ENCODE measurements at places on chromosomes 12 and 14.

GRCh38 chr12:104182144-104182543 lies 33.4 kb upstream of the TXNRD1 start:
- no peak for DNase-seq

GRCh38 chr14:76163668-76164363 lies 12.1 kb downstream of the GPATCH2L start:
- no peak for DNase-seq

DNA sequence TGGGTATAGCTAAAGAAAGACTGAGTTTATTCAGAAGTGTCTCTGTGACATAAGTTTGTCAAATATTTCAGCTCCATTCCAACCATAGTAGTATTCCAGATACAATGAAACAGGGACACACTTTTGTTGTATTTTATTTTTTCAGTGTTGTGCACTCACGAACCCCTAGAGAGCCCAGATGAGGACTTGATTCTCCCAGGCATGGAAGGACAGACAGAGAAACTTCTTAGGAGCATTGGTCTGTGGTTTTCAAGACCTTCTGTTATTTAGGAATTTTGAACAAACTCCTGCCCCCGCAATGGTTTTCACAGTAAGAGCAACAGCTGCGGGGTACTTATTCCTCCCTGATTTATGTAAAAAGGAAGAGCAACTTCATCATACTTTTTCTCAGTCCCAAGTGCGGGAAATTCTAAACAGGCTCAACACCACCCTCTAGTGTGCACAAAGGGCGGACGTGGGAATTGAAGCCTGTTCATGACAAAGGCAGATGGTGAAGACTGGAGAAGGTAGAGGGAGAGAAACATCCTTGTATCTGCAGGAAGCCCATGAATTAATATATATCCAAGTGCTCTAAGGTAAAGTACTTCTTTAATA lies 147.6 kb downstream of the PAH start:
- DNase-seq = no peak

DNA sequence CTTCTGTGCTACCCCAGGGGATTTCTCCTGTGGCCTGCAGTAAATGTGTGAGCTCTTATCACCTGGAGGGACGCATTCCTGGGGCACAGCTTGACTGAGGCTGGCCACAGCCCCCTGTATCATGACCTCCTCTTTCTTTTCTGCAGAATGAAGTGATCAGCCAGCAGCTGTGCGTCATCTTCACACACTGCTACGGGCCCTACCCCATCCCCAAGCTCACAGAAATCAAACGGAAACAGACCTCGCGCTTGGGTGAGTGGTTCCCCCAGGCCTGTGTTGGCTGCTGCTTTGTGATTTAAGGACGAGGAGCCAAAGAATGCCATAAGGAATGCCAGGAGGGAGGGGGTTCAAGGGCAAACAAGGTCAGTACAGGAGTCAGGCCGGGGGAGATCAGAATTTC lies 50.5 kb upstream of the PWP1 start:
- DNase-seq = no peak

- DNase-seq = no peak
Observed at GRCh38 chr14:49294621-49295148, 291.5 kb downstream of the RPS29 start.

- no peak for DNase-seq
Observed at GRCh38 chr12:80598004-80598606, 109.3 kb upstream of the MYF6 start.

GRCh38 chr14:105092171-105093037 lies 27.2 kb upstream of the GPR132 start:
- no peak for DNase-seq

- peak; percentile 68 for DNase-seq
Observed at GRCh38 chr12:14769466-14769968, 33.8 kb downstream of the WBP11 start.

GRCh38 chr12:14384783-14385638 lies 19.5 kb downstream of the ATF7IP start:
- peak; percentile 75 for DNase-seq

DNA sequence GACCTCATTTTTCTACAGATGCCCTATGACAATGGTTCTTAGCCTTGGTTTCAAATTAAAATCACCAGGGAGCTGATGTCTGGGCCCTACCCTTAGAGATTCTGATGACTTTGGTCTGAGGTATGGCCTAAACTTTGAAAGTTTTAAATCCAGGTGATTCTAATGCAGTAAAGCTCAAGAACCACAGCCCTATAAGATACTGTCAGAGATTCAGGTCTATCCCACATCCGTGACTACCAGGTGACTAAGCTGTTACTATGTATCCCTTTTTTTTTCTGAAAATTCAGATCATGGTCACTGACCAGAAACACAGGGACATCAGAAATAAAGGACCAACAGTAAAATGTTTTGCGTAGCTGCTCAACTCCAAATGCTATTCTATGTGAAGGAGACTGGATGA lies 148.8 kb upstream of the BMP4 start:
- DNase-seq = no peak

GRCh38 chr12:112035219-112035785 lies 22.1 kb downstream of the ERP29 start:
- DNase-seq = no peak

- DNase-seq = no peak
Observed at GRCh38 chr12:125245581-125246557, 180.6 kb downstream of the AACS start.

DNA sequence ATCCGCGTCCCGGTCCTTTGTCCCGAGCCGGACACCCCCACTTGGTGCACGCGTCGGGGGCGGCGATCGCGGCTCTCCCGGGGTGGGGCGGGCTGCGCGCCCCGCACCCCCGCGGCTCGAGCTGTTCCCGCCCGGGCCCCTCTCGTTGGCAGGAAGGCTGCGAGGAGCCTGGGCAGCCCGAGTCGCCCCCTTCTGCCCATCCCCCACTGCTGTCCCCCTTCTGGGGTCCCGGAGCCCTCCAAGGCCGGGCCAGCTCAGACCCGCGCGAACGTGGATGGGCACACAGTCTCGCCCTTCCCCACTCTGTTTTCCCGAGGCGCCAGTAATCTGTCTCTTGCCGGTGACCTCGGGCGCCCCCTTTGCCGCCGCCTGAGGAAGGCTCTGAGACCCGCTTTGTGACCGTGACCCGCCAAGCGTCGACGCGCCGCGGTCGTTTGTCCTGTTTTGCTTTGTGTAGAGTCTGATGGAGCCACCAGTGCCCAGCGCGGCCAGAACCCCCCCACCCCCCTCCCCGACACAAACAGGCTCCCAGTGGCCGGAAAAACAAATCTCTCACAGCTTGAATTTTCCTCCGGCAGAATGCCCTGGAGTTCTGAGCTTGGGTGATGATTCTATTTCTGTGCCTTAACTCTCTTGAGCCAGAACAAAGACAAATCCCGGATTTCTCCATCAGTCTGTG lies 610 bp downstream of the C14orf132 start:
- no peak for DNase-seq

GRCh38 chr14:65229748-65230728 lies 127.7 kb upstream of the MAX start:
- DNase-seq = no peak

DNA sequence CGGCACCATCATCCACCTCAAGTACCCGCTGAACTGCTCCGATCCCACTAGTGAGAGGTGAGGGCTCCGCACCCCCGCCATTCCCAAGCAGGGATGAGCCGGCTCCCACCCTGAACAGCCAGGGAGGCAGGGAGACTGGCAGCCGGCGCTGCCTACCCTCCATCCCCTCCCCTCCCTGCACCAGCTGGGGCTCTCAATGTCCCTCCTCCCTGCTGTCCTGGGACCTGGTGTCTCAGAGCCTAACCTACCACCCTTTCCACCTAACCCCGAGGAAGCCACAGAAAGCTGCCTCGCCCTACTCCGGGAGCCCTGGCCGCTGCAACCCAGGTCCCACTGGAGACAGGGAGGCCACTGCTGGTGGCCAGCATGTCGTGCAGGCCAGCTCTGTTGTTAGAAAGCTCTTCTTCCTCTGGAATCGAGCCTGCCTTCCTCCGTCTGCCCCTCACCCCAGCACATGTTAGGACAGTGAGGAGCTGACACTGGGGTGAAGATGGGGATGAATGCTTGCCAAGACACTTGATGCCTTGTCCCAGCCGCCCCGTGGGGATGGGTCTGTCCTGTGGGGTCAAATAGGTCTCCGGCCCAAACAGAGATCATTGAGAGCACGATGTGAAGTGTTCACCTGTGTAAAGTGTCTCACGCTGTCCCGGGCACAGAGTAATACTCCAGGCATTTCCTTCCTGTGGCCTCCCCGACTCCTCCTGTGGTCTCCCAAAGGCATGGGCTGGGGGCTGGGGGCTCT lies 1.1 kb downstream of the PTPN6 start:
- peak; percentile 59 for DNase-seq

DNA sequence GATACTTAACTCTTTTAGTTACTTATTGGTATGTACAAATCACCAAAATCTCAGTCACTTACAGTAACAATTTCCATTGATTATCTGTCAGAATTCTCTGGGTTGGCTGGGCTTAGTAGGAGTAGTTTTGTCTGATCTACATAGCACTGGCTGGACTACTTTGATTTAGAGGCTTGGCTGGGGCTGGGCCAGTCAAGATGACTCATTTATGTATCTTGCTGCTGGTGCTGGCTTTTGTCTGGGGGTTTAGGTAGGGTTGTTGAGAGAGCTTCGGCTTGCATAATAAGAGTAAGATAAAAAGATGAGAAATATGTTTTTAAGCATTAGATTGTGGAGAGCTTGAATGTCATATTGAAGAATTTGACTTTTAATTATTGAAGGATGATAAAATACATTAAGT lies 1093.7 kb downstream of the SLC6A15 start:
- no peak for DNase-seq

DNA sequence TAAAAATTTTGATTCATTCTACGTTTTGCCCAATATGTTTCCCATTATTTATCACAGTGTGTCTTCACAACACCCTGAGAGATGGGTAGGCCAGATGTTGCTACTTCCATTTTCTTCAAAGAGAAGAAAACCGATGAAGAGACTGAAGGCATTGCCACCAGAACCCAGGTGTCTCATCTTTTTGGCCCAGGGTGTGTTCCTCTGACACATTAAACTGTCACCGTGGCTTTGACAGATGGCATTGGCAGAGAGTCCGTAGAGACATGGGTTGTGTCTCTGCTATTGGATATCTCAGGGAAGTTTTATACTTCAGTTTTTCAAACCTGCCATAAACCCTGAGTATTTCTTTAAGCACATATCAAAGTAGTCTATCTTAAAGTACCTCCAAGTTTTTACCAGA lies 11.3 kb upstream of the NUDT4 start:
- no peak for DNase-seq

- DNase-seq = no peak
Observed at GRCh38 chr12:121334513-121335343, 17.5 kb downstream of the ANAPC5 start.

DNA sequence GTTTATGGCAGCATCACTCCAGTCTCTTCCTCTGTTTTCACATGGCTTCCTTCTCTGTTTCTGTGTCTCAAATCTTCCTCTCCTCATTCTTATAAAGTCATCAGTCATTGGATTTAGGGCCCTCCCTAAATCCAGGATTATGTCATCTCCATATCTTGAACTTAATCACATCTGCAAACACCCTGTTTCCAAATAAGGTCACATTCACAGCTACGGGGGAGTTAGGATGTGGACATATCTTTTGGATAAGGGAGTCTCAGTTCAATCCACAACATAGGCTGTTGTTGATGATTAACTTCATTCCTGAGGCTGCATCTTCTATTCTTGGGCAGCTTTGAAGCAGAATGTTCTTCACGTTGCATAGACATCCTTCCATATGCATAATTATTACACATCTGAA lies 40.3 kb upstream of the NTF3 start:
- no peak for DNase-seq

DNA sequence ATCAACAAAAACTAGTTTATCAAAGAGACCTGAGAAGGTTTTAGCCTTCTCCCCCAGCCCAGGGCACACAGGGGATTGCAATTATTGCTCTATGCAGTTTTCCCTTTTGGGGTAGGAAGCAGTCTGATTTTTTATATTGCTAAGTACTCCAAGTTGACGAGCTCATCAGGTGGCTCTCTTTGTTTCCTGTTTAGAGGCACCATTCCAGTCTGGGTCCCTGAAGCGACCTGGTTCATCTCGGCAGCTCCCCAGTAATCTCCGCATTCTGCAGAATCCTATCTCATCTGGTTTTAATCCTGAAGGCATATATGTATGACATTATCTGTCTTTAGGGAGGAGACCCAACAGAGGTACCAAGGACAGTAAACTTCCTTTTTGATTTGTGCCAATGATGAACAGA lies 56.3 kb downstream of the BHLHE41 start:
- no peak for DNase-seq

- no peak for DNase-seq
Observed at GRCh38 chr12:78697817-78698415, 166.7 kb upstream of the SYT1 start.

DNA sequence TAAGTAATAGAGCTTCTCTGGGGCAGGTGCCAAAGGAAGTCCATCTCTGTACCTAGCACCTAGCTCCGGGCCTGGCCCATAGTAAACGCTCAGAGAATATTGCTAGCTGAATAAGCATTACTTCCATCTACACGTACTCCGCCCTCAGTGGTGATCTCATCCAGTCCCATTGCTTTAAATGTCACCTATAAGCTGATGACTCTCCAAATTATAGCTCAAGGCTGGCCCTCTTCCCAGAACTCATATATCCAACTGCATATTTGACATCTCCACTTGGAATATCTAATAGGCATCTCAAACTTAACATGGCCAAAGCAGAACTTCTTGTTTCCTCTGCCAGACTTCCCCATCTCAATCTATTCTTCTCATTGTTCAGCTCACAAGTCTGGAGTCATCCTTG lies 6.9 kb upstream of the DYNLL1 start:
- no peak for DNase-seq

DNA sequence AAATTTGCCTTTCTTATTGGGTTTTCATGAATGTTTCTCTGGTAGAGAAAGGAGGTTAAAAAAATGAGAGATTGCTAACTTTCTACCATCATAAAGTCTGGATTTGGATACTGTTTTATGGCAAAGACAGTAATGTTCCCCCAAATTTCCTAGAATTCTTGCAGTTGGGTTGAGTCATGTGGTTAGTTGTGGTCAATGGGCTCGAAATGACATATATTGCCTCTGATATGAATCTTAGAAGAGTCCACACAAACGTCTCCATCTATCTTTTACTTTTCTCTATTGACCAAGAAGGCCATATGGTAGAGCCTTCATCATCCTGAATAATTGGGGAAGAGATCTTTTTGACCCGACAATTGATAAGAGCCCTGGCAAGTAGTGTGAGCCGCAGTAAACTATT lies 119.5 kb upstream of the PMCH start:
- DNase-seq = no peak

DNA sequence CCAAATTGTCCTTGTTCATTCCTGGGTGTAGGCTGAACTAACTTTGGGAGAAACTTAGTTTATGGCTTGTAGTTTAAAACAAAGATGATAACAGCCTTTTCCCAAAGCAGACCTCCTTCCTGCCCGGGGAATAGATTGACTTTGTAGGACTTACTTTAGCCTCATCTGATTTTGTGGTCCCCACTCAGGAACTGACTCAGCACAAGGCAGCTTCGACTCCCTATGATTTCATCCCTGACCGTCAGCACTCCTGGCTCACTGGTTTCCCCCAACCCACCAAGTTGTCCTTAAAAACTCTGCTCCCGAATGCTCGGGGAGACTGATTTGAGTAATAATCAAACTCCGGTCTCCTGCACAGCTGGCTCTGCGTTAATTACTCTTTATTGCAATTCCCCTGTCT lies 40.1 kb upstream of the DDHD1 start:
- DNase-seq = no peak
